ENCODE measurements at places on chromosomes 3 and 15.

GRCh38 chr3:146226881-146227280 is 24.0 kb downstream of the PLSCR4 start:
- DNase-seq, result no peak

DNA sequence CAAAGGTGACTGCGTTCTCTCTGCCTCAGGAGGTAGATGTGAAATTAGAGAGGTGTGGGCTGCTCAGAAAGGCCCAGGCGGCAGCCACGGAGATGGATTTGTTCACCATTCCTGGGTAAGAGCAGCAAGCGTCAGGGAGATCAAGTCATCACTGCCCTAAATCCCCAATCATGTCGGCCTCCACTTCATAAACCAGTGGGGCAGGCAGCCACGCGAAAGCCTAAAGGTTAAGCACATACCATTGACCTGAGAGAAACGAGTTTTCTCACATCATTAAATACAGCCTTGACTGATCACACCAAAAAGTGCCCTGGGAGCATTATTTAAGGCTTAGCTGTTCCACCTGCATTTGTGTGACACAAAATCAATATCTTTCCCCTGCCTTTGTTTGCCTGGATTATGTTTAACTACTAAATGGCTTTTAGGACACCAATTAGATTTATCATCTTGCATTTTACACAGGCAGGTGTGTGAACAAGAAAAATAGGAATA is 50.7 kb upstream of the FOXB1 start:
- DNase-seq, result no peak

- peak; percentile 94 for DNase-seq
These were observed at the start of gene AP4E1 for GRCh38 chr15:50908209-50909009. Gene AP4E1, plus strand, starts transcription at chr15:50908683. Its CDS starts 96 bp downstream, at chr15:50908779.

- no peak for DNase-seq
These were observed 6.1 kb downstream of the OR5H1 start for GRCh38 chr3:98136631-98137030.

- no peak for DNase-seq
These were observed 537.6 kb downstream of the PLOD2 start for GRCh38 chr3:145623349-145623748.

DNA sequence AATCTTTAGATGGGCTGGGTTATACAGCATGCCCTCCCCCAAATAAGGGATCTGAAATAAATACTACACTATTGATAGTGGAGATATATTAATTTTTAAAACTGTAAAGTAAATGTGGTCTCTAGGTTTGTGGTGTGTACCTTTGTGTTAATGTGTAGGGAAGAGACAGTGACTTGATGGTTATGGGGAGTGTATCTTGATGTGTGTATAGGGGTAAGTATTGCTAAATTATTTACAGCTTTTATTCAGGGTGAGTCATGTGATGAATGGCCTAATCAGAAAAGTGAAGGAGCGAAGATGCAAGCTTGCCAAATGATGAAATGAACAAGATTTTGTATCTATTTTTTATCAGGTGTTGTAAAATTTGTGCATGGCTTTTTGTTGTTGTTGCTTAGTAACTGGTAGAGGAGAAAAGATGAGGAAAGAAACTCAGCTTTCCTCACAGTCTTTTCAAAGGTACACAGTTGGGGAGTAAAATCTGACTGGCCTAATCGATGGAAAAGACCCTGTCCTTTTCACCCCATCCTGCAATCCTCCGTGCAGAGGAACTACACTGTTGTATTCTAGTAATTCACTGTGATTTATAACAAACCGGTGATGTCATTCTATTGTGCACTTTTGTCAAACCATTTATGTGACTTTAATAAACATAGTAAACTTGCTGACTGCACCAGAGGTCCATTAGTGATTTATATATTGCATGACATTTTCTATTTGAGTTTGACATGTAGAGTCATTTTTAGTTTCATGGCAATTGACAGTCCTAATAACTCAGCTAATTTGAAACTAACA is 17.7 kb downstream of the FEM1B start:
- no peak for DNase-seq

DNA sequence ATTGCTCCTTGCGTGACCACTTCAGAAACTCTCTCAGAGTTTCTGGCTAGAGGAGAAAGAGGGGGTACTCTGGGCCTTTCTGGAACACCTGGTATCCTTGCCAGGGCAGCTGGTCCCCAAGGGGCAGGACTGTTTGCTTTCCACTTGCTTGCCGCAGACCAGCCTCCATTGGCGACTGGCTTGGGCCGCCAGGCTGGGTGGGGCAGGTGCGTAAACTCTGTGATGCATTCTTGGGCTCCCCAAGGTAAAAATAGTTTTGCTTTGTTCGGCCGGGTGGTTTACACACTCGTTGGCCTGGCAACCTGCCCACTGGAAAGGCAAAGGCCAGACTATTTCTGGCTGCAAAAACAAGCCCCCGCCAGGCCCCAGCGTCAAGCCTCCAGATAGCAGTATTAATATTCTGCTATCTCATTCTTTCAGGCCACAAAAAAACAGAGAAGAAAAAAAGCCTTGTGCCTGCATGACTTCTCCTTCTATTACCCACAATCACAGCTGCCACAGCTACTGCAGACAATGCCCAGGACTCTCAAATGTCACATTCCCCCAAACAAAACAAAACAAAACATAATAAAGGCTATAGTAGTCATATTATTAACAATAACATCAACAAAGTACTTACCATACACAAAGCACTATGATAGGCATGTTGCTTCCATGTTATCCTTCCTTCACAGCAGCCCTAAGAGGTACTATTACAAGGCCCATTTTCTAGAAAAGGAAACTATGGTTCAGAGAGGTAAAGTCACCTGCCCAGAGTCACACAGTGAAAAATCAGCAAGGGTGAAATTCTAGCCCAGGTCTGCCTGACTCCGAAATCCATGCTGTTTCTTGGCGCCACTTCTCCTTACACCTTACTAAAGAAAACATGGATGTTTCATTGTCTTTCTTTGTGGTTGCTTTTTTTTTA is 14.0 kb upstream of the SSUH2 start:
- DNase-seq, result no peak

- no peak for DNase-seq
These were observed 824.5 kb downstream of the CADM2 start for GRCh38 chr3:85783291-85783690.

DNA sequence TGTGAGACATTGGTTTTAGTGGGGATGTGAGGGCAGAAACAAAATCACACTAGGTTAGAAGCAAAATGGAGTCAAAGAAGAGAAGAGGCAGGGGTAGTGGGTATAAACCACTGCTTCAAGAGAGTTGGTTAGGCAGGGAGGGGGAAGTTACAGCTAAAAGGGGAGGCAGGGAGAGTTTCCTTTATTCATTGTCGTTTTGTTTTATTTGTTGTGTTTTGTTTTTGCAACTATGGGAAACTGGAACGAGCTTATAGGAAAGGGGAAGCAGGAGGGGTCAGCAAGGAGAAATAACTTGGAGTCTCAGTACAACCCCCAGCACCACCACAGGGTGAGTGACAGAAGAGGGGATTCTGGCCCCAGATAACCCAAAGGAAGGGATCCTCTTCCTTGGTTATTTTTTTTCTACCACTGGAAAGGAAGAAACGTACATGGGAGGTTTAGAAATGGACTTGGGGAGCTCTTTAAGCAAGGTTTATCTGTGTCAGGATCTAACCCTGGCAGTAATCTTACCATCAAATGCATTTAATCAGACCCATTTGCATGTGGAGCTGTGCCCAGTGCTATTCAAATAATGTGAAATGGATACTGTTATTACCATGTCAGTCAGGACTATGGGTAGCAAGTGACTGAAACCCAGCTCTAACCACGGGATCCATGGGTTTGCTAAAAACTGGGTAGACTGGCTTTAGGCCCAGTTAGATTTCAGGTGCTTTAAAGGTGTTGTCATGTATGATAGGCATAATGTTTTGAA is 68.7 kb downstream of the CCNL1 start:
- DNase-seq, result no peak

DNA sequence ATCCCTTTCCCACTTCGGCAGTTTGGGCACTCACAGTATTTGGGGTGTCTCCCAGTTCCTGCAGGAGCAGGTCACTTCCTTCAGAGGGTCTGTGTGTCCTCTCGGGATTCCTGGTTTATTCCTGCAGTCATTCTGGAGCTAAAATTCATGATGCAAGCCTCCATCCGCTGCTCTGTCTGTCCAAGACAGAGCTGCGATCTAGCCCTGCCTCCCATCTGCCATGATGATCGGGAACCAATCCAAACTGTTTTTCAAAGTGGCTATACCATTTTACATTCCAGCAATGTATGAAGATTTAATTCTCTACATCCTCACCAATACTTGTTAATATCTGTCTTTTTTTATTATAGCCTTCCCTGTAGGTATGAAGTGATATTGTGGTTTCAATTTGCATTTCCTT is 273.0 kb downstream of the EPHB1 start:
- DNase-seq, result no peak

DNA sequence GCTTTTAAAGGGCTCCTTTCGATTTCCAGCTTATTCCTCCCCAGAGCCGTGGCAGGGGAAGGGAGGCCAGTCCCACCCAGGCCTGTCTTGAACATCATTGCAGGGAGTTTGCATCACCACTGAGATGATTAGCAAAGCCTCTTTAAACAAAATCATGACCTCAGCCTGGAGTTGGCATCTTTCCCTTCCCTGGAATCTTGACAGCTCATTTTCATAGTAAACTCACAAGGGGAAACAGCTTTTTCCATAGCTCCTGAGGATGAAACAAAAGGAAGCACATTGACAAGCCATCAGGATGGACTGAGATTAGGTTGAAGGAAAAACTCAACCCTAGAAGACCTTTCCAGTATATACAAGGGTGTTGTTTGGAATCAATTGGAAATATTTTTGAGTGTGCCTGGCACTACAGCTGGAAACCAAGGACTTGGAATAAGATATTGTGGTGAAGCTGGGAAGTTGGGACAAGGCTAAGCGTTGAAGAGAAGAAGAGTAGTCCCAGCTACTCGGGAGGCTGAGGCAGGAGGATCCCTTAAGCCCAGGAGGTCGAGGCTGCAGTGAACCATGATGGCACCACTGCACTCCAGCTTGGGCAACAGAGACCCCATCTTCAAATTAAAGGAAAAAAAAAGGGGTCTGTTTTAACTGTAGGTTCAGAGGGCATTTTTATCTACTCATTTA is 3.1 kb upstream of the LARP6 start:
- DNase-seq, result no peak

GRCh38 chr3:179977356-179977755 is 59.4 kb downstream of the PEX5L start:
- no peak for DNase-seq

- no peak for DNase-seq
These were observed 153.5 kb downstream of the MECOM start for GRCh38 chr3:169509780-169510692.

- no peak for DNase-seq
These were observed 90.0 kb upstream of the ANKRD34C start for GRCh38 chr15:79192462-79193036.

GRCh38 chr3:46540550-46540949 is 25.6 kb downstream of the LRRC2 start:
- DNase-seq, result no peak

DNA sequence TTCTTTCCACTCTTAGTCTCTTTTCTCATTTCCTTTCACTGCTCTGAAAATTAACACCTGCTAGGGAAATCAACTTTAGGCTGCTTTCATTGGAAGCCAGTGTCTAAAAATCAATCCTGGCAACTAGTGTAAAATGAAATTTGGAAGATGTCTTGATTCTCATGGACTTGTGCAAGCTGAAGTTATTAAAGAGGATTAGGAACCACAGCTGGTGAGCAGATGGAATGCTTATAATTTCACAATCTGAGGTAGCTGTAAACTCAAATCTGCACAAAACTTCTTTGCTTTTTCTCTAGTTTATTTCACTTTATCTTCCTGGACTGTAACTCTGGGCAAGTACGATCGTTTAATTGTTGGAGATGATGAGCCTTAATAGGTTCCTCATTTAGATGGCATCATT is 175.6 kb downstream of the GHSR start:
- DNase-seq, result no peak

DNA sequence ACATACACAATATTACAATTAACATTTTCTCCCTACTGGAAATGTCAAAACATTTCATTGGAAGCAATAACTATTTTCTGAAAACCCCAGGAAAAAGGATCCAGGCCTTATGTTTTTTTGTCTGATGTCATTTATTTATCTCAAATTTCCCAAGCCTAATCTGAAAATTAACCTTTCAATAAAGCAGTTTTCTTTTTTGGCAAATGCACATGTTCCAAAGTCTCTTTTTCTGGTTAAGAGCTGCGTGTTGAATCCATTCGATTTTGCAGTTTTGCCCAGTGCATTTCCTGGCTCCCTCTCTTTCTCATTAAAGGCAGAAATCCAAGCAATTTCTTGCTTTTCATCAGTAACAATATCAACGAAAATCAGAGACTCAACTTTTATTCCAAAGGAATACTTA is 222.3 kb downstream of the NR1D2 start:
- DNase-seq, result no peak

DNA sequence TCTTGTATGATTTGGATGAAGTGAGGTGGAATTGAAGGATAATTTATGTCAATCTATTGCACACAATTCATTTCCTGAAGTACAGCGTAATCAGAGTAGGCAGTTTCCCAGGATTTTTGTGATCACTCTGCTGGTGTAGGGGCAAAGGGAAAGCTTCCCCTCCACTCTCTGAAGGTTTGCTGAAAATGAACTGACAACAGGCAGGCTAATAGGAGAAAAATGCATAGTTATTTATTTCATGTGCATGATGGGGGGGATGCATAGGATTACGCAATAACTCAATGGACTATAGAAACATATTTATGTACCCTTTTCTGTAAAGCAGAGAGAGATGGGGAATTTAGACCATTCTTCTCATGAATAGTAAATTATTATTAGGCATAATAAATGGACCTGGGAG is 872.9 kb downstream of the NAALADL2 start:
- DNase-seq, result no peak

- no peak for DNase-seq
These were observed 190.1 kb upstream of the LPP start for GRCh38 chr3:187963677-187964385.

DNA sequence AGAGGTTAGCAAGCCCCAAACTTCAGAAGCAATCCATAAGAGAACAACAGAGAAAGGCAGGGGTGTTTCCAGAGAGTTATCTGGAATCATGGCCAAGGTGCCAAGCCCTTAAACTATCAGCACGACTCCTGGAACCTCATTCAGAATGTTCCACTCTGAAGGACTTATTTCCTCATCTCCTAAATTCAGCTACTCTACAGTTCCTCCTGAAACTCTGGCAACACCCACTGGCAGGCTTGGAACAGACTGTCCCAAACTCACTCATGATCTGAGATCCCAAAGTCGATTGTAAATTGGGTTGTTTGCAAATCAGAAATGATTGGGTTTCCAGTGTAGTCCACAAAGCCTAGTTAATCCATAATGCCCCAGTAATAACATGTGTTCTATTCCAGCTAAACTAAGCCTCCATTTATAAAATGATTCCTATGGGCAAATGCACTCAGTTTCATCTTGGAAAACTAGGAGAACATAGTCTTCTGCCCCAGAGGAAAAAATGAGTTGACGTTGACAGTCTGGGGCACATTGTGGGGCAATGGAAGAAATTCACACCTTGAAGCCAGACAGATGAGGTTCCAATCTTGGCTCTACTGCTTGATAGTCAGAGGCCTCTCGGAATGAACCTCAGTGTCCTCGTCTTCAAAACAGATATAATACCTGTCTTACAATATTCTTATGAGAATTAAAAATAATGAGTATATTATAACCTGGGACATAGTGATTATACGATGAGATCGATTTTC is 65.9 kb downstream of the SLCO2A1 start:
- no peak for DNase-seq

GRCh38 chr3:192957441-192958021 is 39.9 kb upstream of the MB21D2 start:
- no peak for DNase-seq
